ENCODE measurements at places on chromosomes 7 and 10.
A peak's percentile ranks its signal among the peaks of the same experiment; 100 is the strongest.

GRCh38 chr7:30436518-30436917, 42.1 kb downstream of the NOD1 start:
- no peak for DNase-seq

GRCh38 chr10:31620226-31621151, 301.5 kb downstream of the ZEB1 start:
- no peak for DNase-seq

DNA sequence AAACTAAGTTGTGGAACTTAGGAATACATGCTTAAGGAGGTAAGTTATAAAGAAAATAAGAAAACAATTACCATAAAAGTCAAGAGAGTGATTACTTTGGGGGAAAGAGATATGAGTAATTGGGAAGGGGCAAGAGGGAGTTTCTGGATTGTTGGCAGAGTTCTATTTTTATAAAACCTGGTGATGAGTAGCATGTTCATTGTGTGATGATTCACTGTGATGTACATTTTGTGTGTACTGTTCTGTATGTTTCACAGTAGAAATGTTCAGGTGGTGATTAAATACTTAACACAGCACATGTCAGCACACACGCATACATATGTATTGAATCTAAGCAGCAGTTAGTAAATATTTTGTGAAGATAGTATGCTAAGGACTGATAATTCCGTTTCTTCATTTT, 9.7 kb upstream of the OIT3 start:
- DNase-seq, result no peak

- peak; percentile 84 for DNase-seq
Observed at GRCh38 chr10:47311932-47312662, 10.2 kb upstream of the GDF2 start.

DNA sequence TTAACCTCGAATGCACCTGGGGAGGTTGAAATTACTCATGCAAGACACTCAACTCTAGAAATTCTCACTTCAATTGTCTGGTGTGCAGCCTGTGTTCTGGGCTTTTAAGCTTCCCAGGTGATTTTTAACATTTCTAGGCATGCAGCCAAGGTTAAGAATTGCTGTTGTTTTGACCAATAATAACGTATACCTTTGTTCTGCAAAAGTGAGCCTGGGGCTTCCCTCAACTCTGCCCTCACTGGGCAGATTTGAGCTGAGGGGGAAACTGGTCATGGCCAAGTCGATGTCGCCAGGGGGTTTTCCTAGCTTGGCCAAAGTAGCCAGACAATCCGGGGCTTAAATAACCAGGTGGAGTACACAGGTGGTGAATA, 568 bp downstream of the PRSS2 start:
- no peak for DNase-seq

Measured in activated naive CD4-positive, alpha-beta T cell treated with anti-CD3 and anti-CD28 coated beads, Interleukin-2, amount 50 U/mL, for 72 hours (primary cell).